ENCODE measurements at places on chromosomes 6 and 20. TPM values are rescaled to one million over a fixed set of nuclear protein-coding genes. Genes with fewer than 3 reads are reported as not detected.

The MMP24 gene
- 9.1 TPM for total RNA-seq

The SYNDIG1 gene
- 8.1 TPM for total RNA-seq

The HLA-DRB5 gene
- total RNA-seq = 0.82 TPM

The TFAP2D gene
- total RNA-seq = 0.31 TPM

The FGD2 gene
- 0.10 TPM for total RNA-seq

The FLOT1 gene
- 136 TPM for total RNA-seq

The BACH2 gene
- 3.9 TPM for total RNA-seq

The MLN gene
- total RNA-seq = not detected

The LRP11 gene
- total RNA-seq = 51.7 TPM

The MATN4 gene
- not detected for total RNA-seq

The DEF6 gene
- total RNA-seq = 24.0 TPM

- no peak for DNase-seq
Measured at GRCh38 chr20:10940941-10941340, 267.1 kb upstream of the JAG1 start.

GRCh38 chr6:11317885-11318771 lies 85.7 kb upstream of the NEDD9 start:
- no peak for DNase-seq

- peak; percentile 73 for DNase-seq
Measured at GRCh38 chr6:27478706-27479318, 5.9 kb upstream of the ZNF184 start.

DNA sequence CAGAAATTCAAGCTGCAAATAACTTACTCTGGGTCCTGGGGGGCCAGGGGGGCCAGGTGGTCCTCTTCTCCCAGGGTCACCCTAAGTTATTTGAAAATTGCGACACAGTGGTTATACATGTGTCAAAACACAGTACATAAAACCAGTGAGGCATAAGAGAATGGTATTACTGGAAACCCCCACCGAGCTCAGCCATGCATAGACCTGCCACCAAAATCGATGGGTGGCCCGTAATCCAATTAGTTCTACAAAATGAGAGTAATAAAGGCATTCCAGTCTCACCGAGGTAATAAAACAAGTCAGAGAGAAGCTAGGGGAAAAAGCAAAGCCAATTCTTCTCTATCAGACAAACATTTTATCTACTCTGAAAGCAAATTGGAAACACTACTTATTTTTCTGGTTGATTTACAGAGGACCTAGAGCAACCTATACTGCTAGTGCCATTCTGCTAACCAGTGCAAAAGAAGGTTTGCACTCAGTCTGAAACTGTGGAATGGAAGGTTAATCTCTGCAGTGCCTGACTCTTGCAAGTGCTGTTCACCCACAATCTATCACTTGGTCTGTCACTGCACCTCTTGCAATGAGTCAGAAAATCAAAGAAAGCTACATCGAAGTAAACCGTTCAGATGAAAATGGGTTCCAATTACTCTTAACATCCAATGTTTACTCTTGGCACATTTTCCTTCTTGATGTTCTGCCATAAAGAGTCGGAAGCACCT lies 32.4 kb downstream of the COL9A1 start:
- no peak for DNase-seq

DNA sequence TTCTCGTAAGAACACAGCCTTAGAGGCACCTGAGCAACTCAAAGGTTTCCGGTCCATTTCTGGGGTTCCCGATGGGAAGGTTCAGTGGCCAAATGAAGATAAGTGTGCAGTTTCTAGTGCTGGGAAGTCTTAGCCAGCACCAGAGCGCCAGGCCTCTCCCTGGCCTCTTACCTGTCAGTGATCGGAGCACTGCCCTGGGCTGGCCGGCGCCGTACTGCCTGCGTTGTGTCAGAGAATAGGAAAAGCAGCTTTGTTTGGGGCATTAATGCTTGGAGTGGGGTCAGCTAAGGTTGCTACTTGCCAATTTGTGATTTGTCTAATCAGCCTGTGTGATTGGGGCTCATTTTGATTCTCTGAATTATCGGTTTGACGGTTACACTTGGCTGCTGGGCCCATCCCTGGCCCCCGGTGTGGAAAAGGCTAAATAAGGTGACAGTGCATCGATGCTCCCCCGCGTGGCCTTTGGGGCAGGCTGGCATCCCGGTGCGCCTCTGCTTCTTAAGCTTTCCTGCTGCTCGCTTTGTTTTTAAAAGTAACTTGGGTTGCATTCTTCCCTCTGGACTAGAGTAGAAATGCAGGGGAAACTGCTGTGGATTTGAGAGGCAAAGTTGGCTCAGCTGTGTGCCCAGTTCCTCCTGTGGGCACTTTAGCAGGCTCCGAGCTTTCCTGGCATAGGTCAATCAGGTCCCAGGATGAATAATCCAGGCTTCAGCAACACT lies 51.8 kb downstream of the TCP11 start:
- no peak for DNase-seq

DNA sequence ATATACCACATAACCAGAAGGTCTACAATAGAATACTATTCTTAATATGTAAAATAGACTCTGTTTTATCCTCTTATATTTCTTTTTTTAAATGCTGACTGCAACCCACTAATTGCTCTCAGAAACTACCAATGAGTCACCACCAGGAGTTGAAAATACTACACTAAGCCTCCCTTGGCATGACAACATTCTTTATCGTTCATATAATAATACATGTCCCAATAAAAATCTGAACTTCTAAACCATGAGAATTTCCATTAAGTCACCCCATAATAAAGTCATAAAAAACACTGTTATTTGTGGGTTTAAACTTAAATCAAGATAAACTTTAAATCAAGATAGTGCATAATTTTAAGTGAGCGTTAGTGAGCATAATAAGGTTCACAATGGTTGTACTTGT lies 4.2 kb downstream of the HACE1 start:
- no peak for DNase-seq

- DNase-seq = no peak
Measured at GRCh38 chr6:165274611-165275010, 34.8 kb downstream of the C6orf118 start.

DNA sequence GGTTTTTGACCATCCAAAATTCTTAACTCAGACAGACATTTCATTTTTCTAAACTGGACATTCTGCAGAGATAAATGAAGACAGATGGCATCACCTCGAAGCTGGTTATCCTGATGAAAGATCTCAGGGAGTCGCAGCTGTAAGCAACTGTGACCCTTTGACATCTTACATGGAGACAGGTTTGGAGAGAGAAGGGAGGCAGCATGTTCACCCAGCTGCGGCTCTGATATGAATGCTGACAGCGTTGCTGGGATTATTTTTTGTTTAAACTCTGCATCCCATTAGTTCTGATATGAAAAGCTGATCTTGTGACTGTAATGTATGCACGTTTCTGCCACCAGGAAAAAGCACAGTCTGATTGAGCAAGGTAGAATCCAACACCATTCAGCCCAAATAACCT lies 89.4 kb downstream of the C6orf118 start:
- no peak for DNase-seq

DNA sequence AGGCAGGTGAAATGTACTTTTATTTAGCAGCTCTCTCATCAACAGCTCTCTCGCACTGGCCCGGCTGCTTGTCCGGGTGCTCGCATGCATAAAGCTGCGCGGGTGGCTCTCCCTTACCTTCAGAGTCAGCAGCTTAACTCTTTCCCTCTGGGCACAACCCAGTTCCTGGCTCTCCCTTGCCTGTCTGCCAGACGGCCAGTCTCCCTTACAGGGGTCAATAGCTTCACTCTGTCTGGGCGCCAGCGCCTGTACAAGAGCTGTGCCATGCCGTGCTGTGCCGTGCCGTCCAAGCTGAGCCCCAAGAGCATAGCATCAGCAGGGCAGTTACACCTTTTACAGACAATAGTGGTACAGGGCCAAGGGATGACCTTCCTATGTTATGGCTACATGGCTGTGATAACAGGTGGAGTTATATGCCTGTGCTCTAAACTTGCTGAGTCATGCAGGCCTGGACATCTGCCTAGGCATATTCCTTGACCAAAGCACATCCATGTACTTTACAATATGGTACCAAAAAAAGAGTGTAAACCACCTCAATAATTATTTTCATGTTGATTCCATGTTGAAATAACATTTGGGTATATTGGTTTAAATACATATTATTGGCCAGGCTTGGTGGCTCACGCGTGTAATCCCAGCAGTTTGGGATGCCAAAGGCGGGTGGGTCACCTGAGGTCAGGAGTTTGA lies 47.9 kb downstream of the BLTP3A start:
- DNase-seq = no peak

DNA sequence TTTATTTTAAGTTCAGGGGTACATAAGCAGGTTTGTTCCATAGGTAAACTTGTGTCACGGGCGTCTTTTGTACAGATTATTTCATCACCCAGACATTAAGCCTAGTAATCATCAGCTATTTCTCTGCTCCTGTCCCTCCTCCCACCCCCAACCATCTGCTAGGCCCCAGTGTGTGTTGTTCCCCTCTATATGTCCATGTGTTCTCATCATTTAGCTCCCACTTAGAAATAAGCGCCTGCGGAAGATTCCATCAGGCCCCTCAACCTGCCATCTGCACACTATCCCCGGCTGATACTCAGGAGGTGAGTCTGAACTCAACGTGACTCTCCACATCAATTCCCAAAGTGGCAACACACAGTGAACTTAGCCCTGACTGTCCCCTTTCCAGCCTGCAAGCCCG lies 228.0 kb upstream of the SYNDIG1 start:
- no peak for DNase-seq

- no peak for DNase-seq
Measured at GRCh38 chr20:51059862-51060261, 37.0 kb upstream of the KCNG1 start.

DNA sequence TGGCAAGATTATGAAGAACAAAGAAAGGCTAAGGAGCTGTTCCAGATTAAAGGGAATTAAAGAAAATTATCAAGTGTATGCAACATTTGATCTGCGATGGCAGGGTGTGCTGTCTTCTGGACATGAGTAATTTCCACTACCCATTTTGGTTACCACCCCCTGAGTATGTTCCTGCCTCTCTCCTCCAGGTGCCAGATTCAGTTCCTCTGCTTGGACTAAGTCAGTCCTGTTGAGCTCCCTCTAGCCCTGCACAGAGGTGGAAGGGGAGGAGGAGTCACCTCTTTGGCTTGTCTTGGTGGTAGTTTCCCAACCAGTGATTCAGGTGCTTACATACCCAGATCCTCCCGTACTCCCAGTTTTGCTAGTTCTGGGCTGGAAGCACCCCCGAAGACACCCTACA lies 22.2 kb upstream of the SNRPB2 start:
- no peak for DNase-seq

- no peak for DNase-seq
Measured at GRCh38 chr6:159047891-159048685, 3.3 kb upstream of the TAGAP start.

GRCh38 chr6:53496797-53497375 lies 48.0 kb downstream of the GCLC start:
- no peak for DNase-seq

- DNase-seq = no peak
Measured at GRCh38 chr20:11368965-11369711, 548.6 kb upstream of the BTBD3 start.

DNA sequence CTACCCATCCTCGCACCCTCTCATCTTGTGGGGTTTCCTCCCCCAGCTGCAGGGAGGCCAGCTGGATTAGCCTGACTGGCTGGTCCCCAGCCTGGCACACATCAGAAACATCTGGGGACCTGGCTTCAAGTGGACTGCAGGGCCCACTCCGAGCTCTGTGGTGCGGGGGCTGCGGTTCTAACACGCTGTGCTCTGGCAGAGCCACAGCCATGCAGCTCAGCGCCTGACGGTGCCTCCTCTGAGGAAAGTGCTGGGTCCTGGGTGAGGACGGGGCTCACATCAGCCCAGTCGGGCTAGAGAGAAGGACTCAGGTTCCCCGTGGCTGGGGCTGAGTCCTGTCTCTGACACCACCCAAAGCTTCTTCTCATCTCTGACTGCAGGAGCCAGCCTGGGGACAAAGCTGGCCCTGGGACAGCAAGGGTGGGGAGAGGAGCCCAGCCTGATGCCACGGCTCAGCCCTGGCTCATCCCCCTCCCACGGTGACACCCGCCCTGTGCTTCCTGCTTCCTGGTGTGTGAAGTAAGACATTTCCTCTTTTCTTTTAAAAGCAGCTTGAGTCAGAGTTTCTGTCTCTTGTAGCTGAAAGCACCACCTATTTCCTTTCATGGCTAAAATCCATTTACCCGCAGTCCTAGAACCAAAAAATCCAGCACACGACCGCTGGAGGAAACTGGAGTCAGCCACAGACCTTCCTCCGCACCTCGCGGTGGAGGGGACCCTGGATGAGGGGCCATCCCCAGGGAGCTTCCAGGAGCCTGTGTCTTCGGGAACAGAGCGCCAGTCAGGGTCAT lies 127.4 kb upstream of the AFDN start:
- DNase-seq = peak; percentile 69

DNA sequence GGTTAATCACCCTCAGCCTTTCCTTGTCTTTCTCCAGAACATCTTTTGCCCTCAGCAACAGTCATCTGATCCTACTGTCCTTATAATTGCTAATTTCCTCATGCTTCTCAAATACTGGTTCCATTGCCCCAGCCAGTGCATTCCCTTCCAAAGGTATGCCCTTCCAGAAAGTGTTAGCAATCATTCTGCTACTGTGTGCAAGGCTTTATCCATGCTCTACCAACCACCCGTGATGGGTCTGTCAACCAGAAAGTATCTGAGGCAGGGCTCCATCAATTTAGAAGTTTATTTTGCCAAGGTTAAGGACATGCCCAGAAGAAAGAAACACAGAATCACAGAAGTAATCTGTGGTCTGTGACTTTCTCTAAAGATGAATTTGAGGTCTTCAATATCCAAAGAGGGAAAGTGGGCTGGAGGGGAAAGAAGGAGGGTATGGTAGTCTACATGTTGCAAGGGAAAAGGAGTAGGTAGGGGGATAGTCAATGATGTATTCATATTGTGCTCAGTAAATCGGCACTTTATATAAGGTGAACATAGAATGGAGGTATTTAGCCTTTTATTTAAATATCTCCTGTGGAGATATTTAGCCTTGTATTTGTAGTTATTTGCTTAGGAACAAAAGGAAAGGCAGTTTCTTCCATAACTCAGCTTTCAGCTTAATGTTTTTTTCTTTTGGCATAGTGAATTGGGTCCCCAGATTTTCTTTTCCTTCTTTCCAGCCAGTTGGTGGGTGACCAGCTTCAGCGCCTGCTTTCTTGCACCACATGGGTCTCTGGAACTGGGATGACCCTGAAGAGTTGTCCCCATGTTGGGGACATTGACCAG lies 35.2 kb upstream of the PAQR8 start:
- no peak for DNase-seq

DNA sequence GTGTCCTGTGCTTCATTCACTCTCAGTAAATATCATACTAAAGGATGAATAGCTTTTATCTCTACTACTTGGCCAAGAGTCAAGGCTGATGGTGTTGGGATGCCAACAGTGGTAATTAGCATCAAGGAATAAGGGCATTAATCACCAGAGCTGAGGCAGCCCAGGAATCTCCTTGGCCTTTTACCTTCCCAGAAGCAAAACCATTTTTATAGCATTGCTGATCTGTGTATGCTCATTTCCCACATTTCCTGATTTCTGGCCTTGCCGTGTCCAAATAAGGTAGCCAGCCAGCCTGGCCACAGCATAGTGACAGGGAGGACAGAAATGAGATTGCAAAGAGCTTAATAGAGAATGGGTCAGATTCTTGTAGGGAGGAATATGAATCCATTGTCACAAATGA lies 76.7 kb upstream of the FOXO3 start:
- no peak for DNase-seq

- DNase-seq = no peak
Measured at GRCh38 chr20:24745206-24745605, 203.9 kb upstream of the CST7 start.

GRCh38 chr6:141700819-141701218 lies 431.9 kb upstream of the GJE1 start:
- no peak for DNase-seq
